Upper lobe of right lung (tissue), 1 donor: ENCODE measurements at places on chromosomes 5 and 9. TPM values are rescaled to one million over a fixed set of nuclear protein-coding genes. Genes with fewer than 3 reads are reported as not detected.
A peak's percentile ranks its signal among the peaks of the same experiment; 100 is the strongest.

Gene PIP5K1B
- total RNA-seq = 36.5 TPM

- no peak for DNase-seq
Observed at GRCh38 chr5:67206461-67206860, 9.9 kb upstream of the CD180 start.

- no peak for DNase-seq
Observed at GRCh38 chr5:10746711-10747110, 14.3 kb downstream of the DAP start.

- DNase-seq = no peak
Observed at GRCh38 chr5:172782169-172783039, 11.4 kb upstream of the DUSP1 start.

DNA sequence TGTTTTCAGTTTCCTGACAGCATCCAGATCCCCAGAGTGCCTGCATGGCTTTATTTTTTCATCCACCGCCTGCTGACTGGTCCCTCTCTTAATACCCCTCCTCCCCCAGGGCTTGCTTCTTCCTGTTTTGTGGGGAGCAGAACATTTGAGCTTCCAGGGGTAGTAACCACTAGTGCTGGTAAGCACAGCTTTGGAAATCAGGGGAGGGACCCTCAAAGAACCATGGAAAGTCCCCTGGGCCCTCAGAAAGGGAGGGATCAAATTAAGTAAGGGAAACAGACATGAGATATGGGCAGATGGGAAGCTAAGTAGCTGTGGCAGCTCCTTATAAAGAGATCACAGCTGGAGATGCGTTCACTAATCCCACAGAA lies 26.8 kb downstream of the GRIA1 start:
- DNase-seq = no peak

- no peak for DNase-seq
Observed at GRCh38 chr5:169710675-169711074, 73.6 kb downstream of the DOCK2 start.

Gene CCL27
- not detected for total RNA-seq

DNA sequence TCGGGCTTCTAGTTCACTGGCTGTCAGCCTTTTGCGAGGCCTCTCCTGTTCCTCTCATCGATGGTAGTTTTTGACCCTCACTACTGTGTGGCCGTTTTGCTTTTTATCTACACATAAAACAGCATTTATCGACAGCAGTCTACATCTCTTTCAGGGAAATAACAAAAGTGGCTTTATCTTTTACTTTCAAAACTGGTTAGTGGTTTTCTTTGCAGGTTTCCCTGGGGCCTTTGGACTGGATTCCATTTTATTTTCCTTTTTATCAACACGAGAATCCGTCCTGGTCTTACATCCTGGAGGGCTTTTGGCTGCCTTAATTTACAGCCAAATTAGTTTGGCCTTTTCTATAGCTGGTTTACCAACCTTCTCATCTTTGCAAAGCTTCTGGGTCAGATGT lies 793 bp upstream of the PKD2L2 start:
- no peak for DNase-seq

- DNase-seq = no peak
Observed at GRCh38 chr5:126947146-126948010, 83.0 kb downstream of the MARCHF3 start.

- DNase-seq = no peak
Observed at GRCh38 chr5:82850393-82850792, 226.8 kb downstream of the TMEM167A start.

Gene EXOSC2
- 23.0 TPM for total RNA-seq

Gene CDKN2B-AS1
- 2.3 TPM for total RNA-seq

Gene SPINK5
- 3.2 TPM for total RNA-seq

- DNase-seq = no peak
Observed at GRCh38 chr5:36239370-36240293, 2.1 kb downstream of the NADK2 start.

Gene FAM200C
- total RNA-seq = 2.8 TPM

- no peak for DNase-seq
Observed at GRCh38 chr5:112010475-112010874, 253.5 kb upstream of the NREP start.

- DNase-seq = no peak
Observed at GRCh38 chr5:178114325-178115135, 1.2 kb downstream of the N4BP3 start.

- no peak for DNase-seq
Observed at GRCh38 chr5:149423794-149424268, 44.7 kb upstream of the IL17B start.

DNA sequence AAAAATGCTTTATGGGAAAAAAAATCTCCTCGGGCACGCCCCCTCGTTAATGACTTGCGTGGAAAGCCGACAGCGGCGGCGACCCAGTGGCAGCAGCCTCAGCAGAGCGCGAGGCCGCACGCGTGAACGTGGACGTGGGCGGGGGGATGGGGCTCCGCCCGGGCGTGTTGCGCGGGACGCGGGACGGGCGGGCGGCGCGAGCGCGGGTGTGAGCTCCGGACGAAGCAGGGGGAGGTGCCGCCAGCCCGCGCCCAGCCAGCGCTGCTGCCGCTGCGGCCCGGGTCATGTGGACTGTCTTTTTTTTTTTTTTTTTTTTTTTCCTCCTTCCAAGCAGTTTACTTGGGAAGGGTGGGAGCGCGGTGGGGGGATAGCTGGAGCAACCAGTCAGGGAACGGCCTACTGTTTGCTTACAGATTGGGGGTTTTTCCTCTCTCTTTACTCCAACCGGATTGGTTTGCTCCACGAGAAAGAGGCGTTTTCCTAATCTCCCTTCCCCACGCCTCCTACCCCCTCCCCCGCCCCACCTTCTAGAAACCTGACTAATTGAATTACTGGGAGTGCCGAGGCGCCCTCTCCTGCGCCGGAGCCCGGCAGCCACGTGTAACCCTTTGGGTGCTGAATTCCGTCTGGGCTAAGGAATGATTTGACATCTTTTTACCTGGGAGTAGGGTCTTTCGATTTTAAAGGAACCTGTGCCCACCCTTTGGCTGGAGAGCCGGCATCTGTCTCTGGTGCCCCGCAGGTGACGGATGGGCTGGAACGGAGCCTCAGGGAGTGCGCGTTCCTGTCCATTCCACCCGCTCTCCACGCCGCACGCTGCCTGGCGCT lies 1.7 kb upstream of the EFNA5 start:
- peak; percentile 91 for DNase-seq

Gene ZNF608
- total RNA-seq = 32.1 TPM

- DNase-seq = no peak
Observed at GRCh38 chr5:14146725-14147124, 3.6 kb downstream of the TRIO start.

DNA sequence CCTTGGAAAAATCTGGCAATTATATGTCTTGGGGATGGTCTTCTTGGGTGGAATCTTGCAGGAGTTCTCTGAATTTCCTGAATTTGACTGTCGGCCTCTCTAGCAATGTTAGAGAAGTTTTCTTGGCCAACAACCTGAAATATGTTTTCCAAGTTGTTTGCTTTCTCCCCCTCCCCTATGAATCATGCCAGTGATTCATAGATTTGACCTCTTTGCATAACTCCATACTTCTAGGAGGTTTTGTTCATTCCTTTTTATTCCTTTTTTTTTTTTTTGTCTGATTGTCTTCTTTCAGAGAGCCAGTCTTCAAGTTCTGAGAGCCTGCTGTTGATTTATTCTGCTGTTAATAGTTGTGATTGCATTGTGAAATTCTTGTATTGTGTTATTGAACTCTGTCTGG lies 56.7 kb upstream of the SLC44A1 start:
- no peak for DNase-seq

DNA sequence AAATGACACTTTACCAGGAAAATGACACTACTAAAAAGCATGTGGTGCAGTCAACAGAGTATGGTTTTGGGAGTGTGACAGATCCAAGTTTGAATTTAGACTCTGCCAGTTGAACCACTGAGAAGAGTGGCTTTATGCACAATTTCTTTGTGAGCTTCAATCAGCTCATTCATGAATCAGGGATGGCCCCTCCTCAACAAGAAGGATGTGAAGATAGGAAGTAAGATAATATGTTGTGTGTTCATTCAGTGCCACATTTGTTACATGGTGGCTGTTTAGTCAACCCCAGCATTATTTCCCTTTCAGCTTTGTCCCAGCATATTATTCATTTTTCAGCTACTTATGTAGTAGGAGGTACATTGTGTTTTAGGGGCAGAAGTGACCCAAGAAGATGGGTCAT lies 140.1 kb downstream of the TLE4 start:
- DNase-seq = no peak

DNA sequence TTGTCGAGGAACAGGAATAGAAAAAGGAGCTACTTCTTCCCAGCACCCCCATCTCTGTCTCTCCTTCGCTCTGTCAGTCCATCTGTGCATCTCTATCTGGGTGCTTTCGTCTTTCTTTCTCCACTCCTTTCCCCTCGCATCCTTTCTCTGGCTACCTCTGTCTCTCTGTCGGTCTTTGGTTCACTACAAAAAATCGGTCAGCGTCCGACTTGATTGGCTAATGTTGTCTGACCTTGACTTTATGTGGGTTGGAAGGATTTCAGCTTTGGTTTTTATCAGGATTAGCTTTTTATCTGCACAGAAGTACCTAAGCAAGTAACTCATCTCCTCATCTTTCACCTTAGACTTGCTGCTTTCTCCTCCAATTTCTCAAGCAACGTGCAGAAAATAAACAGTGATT lies 575.2 kb upstream of the ZNF462 start:
- no peak for DNase-seq

GRCh38 chr5:132103969-132104391 lies 30.4 kb downstream of the CSF2 start:
- DNase-seq = no peak

GRCh38 chr5:68139611-68140441 lies 75.7 kb upstream of the PIK3R1 start:
- DNase-seq = no peak

GRCh38 chr9:9202276-9202675 lies 1402.7 kb upstream of the DMAC1 start:
- no peak for DNase-seq

DNA sequence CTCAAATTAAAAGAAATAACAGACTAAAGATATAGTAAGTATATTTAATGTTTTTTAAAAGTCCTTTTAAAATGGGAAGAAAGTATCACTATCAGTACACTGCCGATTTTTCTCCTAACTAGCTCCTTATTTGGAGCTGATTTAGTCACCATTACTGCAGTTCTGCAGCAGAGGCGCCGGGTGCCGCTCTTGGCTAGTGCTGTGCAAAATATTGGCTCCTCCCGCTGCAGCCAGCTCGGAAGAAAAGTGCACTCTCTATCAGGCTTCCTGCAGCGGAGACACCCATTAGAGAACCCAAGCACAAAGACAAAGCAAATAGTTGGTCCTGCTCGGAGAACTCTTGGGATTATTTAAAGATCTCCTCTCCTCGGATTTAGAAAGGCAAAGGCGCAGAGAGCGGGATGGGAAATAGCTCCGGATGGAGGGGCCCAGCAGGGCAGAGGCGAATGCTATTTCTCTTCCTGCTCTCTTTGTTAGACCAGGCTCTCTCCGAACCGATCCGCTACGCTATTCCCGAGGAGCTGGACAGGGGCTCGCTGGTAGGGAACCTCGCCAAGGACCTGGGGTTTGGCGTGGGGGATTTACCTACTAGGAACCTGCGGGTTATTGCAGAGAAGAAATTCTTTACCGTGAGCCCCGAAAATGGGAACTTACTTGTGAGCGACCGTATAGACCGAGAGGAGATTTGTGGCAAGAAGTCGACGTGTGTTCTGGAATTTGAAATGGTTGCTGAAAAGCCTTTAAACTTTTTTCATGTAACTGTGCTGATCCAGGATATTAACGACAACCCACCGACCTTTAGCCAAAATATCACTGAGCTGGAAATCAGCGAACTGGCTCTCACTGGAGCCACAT lies at the start of gene PCDHGB3:
TSS of gene PCDHGB3 (plus strand) at position 249 of the 855 bp plus-strand sequence. CDS start at position 402, 153 bp downstream.
- DNase-seq = no peak

GRCh38 chr9:107161338-107161737 lies 121.7 kb upstream of the RAD23B start:
- no peak for DNase-seq

GRCh38 chr5:112061666-112062065 lies 304.7 kb upstream of the NREP start:
- no peak for DNase-seq

Gene CD274
- total RNA-seq = 25.9 TPM

- DNase-seq = peak; percentile 26
Observed at GRCh38 chr5:133844836-133845235, 123.6 kb downstream of the C5orf15 start.

DNA sequence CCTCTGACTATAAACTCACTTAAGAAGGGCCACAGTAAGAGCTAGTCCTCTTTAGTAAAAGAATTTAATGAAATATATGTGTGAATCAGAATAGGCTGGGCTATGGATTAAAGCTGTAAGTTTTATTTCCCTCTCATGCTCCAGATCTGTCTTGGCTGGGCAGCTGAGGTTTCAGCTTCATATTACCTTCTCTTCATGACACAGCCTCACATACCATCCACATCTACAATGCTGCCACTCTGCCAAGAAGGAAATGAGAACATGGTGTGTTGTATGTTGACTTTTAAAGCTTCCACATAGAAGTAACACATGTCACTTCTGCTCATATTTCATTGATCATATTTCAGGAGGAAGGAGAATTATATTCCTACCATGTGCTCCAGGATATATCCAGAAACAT lies 776.0 kb upstream of the ACO1 start:
- no peak for DNase-seq

GRCh38 chr5:92364986-92365550 lies 982.0 kb upstream of the ARRDC3 start:
- no peak for DNase-seq

DNA sequence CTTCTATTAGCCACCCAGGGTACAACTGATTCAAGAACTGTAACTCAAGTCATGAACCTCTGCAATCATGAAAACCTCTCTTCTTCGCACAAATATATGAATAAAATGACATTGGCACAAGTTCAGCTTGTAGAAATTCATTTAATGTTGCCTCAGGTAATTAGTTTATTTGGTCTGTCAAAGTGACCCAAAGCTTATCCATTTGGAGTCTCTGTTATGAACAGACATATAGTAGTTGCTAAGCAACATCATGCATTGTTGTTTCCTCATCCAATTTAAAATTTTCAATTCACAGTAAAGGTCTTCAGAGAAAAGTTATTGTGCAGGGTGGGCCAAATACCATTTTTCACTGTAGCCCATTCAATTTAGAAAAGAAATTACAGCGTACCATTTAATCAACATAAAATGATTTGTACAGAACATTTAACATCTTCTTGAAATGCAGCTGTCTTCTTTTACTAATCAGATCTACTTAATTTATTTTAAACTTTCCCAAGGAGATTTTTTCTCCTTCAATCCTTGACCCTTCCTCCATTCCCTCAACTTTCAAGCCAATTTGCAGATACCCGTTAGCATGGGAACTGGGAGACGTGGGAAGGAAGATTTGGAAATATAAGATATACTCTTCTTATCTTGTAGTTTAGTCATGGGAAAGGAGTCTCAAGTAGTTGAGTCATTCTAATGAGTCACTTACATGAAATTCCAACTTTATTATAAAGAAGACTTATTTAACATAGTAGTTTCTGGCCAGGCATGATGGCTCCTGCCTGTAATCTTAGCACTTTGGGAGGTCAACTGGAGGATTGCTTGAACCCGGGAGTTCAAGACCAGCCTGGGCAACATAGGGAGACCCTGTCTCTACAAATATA lies 231.3 kb downstream of the ATPSCKMT start:
- no peak for DNase-seq

- no peak for DNase-seq
Observed at GRCh38 chr5:138503487-138504270, 38.4 kb downstream of the EGR1 start.

GRCh38 chr5:423233-423565 lies 19.8 kb upstream of the EXOC3 start:
- DNase-seq = peak; percentile 58

Gene GRAMD2B
- 17.0 TPM for total RNA-seq
